HepG2 (cell line): ENCODE measurements at places on chromosomes 2 and 18.

DNA sequence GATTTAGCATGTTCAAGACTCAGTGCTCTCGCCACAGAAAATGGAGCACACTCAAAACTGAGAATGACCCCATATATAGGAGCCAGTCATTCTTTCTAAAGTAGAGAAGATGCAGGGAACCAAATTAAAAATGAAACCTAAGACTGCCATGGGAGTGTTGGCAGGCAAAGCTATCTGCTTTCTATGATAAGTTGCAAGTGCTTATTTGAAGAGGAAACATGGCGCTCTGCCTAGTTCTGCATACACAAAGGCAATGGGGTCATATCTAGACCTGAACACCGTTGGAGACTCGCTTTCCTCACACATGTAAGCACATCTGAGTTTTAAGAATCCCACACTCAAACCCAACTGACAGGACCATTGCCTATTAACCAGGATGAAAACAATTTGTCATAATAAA is 292.5 kb downstream of the ALK start:
- no peaks in the 10 kb centered on the region for H3K36me3 ChIP-seq
- no peak overlapping the region for H3K4me3 ChIP-seq
- DNase-seq, result no peak
- no peaks in the 10 kb centered on the region for H3K4me1 ChIP-seq
- H3K27me3 ChIP-seq, result no peaks in the 10 kb centered on the region; the same call in 1 of the 2 replicates

DNA sequence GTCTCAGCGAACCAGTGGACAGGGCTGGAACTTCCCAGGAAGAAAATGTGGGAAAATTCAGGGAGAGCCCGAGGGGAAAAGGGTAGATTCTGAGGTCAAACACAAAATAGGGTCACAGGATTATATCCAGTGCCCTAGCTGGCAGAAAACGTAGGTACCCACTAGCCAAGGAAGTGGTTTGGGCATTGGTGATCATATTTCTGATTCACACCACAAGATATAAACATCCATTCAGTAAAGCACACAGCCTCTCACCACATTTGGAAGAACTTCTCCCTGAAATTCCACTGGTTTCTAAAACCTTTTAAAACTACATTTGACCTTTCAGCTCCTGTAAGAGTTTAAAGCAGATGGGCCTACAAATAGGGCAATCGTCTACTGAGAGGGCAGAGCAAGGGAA is 186.9 kb downstream of the TTC32 start:
- DNase-seq, result no peak
- peaks cover 26% of the 10 kb centered on the region for H3K27me3 ChIP-seq
- H3K4me1 ChIP-seq, result no peaks in the 10 kb centered on the region
- no peaks in the 10 kb centered on the region for H3K36me3 ChIP-seq
- no peak overlapping the region for H3K27ac ChIP-seq

DNA sequence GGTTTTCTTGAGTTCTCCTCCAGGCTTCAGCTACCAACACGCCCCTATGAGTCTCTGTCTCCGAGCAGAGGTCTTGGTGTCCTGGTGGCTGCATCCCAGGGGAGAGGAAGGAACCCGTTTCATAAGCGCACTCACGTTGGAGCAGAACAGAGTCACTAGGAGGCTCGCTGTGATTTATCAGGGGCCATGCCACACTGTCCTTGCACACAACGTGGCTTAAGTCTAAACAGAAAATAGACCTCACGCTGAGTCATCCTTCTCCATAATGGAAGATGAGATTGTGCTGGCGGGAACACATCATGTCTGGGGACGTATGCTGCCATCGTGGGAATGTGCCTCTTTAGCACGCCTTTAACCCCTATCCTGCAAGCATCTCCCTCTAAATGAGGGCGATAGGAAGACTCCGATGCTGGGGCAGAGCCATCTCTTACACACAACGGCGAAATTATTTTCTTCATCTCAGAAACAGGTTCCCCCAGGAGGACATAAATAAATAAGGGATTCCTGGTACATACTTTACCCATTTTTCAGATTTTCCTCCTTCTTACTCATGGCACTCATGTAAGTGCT is 211.4 kb downstream of the KLHL29 start:
- no peak overlapping the region for H3K27ac ChIP-seq
- H3K4me1 ChIP-seq, result no peaks in the 10 kb centered on the region
- DNase-seq, result no peak
- no peak overlapping the region for H3K4me3 ChIP-seq
- no peaks in the 10 kb centered on the region for H3K36me3 ChIP-seq

DNA sequence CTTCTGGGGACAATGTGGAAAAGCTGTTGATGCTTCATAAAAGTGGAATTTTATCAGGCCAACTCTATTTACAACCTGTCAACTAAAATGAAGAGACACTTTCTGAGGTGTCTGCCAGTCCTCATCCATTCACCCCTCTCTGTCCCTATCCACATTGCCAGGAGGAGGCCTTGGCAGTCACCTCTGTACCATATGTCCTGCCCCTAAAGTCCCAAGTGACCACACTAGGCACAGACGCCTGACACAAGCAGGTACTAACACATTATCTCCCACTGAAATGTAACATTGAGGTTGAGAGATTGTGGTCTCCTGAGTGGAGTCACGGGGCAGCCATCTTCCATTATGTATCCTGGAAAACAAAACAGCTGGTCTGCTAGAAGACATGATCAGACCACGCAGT is 71.4 kb downstream of the OSBPL1A start:
- no peaks in the 10 kb centered on the region for H3K36me3 ChIP-seq
- DNase-seq, result no peak
- no peaks in the 10 kb centered on the region for H3K4me1 ChIP-seq
- no peak overlapping the region for H3K27ac ChIP-seq
- no peaks in the 10 kb centered on the region for H3K27me3 ChIP-seq
